CD4-positive, alpha-beta T cell treated with Interleukin-2 at 100 ng/mL for 4 hours (primary cell): ENCODE measurements at places on chromosomes 16 and 17.
A peak's percentile ranks its signal among the peaks of the same experiment; 100 is the strongest.

- DNase-seq = peak; percentile 45
Observed at GRCh38 chr16:78957317-78958100, 643.0 kb downstream of the MAF start.

DNA sequence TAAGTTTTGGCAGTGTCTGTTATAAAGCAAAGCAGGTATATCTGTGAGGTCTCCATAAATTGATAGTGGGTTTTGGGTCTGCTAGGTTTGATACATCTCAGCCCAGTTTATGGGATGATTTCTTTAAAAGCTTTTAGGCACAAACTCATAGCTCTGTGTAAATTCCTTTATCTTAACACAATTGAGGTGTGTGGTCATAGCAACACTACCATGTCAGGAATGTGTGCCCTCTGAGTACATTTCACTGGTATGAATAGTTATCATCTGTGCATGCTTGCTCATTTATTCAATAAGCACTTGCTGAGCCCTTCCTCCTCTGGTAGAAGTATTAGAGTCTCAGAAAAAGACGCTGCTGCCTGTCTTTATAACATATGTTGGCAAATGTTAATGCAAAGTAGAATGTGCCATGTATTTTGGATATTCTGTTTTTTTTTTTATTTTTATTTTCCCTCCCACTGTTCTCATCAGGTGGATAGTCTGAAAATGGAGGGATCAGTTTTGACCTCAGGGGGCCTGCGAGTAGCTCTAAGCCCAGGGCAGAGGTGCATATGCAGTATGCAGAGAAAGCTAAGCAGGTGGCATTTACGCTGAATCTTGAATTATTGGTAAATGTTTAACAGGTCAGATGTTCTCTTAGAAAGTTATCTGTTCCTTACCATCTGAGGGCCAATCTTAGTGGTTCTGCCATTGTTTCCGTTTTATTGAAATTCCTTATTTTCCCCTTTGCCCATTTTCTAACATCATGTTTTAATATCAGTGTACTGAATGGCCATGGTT, 90.7 kb downstream of the WNT3 start:
- no peak for DNase-seq

GRCh38 chr16:71552698-71553503, 24.0 kb downstream of the TAT start:
- DNase-seq = no peak

GRCh38 chr16:30761427-30761927, 385 bp downstream of the CFAP119 start:
- peak; percentile 36 for DNase-seq

- no peak for DNase-seq
Observed at GRCh38 chr17:17692353-17693252, 11.3 kb downstream of the RAI1 start.

DNA sequence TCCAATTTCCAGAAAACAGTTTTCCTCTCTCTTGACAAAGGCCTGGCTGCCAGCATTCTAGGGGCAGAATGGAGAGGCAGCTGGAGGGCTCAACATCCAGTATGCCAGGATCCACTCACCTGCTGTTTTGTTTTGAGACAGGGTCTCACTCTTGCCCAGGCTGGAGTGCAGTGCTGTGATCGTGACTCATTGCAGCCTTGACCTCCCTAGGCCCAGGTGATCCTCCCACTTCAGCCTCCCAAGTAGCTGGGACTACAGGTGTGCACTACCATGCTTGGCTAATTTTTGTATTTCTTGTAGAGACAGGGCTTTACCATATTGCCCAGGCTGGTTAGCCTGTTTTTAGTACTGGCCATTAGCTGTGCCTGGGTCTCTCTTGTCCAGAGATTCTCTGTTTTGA, 29.1 kb upstream of the FOXJ1 start:
- no peak for DNase-seq

DNA sequence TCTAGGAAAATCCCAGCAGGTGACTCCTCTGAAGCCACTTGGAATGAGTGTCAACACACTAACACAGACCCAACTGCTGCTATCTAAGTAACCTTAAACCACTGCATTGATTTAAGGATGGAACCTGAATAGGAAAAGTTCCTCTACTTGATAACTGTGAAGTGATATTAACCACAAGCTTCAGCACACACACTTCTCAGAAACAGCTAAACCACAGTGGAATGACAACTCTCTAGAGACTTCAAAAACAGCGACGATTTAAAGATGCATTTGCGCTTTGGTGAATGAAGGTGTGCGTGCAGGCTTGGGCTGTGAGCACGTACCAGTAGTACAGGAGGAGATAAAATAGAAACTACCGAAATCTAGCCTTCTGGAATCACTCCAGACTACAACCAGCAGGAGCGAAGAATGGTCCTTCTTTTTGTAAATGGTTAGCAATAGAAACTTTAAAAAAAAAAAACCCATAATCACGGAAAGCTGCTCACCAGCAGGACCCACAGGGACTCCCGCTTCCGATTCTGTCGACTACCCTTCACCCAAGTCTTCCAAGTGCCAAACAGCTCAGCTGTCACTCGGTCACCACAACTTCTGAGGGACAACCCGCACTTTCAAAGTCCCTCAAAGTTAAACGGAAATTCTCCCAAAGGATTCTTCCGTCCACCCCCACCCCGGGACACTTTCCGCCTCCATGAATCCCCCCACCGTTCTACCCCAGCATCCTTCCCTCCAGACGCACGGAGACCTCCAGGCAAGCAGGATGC, 137.7 kb upstream of the CORO6 start:
- DNase-seq = peak; percentile 86

DNA sequence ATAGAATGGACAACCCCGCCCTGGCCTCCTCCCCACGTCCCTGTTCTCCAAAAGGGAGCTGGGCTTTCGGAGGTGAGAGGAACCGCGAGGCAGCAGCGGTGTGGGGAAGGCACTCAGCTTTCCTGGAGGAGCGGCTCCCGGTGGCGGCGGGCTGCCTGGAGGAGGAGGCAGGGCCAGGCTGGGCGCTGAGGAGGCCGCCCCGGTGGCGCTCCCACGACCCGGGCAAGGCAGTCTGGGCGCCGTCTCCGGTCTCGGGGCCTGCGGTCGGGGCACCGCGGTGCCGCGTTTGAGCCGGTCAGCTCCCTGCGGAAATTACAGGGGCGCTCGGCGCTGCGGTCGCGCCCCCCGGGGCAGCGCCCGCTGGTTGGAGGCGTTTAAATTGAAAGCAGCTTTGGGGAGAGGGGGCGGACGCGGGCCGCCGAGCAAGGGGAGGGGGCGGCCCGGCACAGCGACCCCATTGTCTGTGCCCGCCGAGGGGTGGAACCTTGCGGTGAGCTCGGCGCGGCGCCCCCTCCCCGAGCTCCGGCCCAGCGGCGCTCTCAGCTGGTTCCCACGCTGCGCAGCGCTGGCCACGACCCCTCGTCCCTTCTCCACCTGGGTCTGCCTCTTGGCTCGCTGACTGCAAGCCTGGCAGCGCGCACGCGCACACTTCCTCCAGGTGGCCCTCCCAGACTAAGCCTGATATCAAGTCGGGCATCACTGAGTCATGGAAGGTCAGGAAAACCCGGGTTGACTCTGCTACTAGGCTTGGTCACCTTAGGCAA, 58.7 kb upstream of the DLX4 start:
- no peak for DNase-seq

- DNase-seq = no peak
Observed at GRCh38 chr17:57370037-57370581, 113.8 kb downstream of the MSI2 start.

- no peak for DNase-seq
Observed at GRCh38 chr17:66378296-66378695, 75.9 kb downstream of the PRKCA start.

DNA sequence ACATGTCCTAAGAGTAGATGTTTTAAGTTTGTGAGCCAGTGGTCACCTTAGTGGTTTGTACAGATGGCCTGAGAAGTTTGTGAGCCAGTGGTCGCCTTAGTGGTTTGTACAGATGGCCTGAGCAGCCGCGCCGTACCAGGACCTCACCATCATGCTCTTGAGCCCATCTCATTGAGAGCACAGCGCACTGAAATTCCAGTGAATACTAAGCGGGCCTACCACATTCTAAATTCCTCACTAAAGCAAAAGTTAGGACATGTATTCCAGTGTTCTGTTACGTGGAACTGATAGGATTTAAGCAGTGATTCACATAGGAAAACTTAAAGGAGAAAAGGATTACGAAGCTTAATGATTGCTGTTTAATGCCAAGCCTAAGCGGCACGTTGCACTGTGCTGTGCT, 3.9 kb downstream of the USP10 start:
- DNase-seq = no peak

DNA sequence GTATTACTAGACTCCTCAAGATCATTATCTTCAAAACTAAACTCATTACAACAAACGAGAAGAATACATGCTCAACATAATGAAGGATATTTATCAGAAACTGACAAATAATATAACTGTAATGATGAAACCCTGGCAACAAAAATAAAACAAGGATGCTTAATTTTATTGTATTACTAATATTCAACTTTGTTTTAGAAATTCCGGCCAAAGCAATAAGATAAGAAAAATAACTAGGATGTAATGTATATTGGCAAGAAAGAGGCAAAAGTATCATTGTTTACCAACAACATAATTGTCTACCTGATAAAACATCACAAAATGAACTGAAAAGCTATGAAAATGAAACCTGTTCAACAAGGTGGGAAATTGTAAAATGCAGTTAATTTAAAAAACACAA, 588.3 kb upstream of the ZFHX3 start:
- DNase-seq = no peak

- DNase-seq = no peak
Observed at GRCh38 chr17:47792979-47793378, 28.6 kb downstream of the OSBPL7 start.

GRCh38 chr16:22023505-22023904, 15.6 kb downstream of the MOSMO start:
- DNase-seq = no peak

- no peak for DNase-seq
Observed at GRCh38 chr16:13630374-13630773, 289.6 kb upstream of the ERCC4 start.

DNA sequence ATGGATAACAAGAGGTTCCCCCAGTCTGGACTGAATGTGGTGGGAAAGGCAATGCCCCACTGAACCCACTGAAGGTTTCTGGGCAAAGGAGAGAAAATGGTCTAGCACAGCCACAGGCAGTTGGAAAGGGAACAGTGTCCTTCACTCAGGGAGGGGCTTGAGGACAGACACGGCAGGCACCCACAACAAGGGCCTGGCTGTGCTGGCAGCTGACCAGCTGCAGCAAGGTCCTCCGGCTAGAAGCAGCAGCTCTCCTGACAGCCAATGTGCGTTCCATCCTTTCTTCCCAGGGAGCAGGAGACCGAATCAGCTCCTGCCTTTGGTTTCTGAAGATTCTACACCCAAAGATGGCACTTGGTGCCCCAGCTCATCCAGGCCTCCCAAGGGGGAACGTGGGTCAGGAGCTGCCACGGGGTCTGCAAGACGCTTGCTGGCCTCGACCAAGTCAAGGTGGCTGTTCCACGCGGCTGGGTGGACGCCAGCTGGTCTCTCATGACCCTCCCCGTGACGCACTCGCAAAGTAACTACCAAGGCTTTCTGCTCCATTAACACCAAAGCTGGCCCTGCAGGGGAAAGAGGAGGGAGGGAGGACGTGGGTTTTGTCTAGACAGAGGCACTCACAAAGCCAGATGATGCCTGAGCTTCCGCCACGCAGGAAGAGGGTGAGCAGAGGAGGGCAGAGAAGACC, 11.1 kb downstream of the ABR start:
- no peak for DNase-seq

DNA sequence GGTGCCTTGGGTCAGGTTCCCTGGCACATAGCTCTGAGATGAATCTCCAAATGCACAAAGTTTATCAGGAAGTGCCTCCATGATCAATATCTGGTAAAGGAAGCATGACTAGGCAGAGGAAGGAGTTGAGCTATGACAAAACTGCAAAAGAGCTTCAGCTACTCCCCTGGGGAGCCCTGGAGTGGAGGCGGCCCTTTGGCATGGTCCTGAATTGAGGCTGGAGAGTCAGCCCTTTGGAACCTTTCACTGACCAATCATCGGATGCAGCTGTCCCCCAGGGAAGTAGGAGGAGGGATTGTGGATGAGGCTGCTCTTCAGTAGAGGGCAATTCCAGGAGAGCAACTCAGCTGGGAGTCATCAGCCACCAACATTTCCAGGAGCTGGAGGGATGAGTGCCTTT, 46.1 kb upstream of the NLRP1 start:
- DNase-seq = no peak

GRCh38 chr17:49508061-49508865, 13.2 kb downstream of the NGFR start:
- DNase-seq = no peak

GRCh38 chr16:1972490-1972877, 631 bp downstream of the TBL3 start:
- no peak for DNase-seq

GRCh38 chr16:21244518-21245215, 11.2 kb downstream of the ANKS4B start:
- no peak for DNase-seq

GRCh38 chr17:63490329-63490728, 13.5 kb downstream of the ACE start:
- no peak for DNase-seq

DNA sequence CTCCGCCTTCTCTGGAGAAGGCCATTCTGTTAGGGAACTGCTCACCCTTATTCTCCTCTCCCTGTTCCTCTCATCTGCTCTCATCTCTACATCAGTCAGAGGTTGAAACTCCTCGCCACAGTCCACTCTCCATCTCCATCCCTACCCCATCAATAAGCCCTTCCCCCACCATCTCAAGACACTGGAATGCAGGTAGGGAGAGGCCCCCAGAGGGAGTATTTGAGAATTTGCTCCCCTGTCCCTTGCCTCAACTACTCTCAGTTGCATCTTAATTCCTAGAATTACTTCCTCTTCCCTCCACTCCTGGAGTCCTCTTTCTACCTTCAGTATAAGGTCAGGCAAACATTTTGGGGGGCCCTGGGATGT, 2.0 kb upstream of the AATF start:
- no peak for DNase-seq

DNA sequence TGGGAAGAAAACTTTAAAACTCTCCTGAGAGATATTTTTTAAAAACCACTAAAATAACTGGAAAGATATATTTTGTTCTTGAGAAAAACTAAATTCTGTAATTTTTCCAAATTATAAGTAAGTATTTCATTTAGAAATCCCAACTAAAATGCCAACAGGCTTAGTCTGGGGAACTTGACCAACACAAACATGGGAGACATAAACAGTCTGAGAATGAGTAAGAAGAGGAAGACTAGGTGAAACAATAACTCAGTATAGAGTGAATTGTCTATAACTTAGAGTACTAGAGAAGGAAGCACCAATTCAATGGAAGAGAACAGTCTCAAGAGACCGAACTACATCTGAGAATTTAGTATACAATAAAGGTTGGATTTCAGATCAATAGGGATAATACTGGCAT, 2.9 kb downstream of the CMTM1 start:
- no peak for DNase-seq
